ENCODE measurements at places on chromosomes 3 and 15.

GRCh38 chr15:61655881-61656280 is 404.4 kb downstream of the VPS13C start:
- no peak for DNase-seq

DNA sequence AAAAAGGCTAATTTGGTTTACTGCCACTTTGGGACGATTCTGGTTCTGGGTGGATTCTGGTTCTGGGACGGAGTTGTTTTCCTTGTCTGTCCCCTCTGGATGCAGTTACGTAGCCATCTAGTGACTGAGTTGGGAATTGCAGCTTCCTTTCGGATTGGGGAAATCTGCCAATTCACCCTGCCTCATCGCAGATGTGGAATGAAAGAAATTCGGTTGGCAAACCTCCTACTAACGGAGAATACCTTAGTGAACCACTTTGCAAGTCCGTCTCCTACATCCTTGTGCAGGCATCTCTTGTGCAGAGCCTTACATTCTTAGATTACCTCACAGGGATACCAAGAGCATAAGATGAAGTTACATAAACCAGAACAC is 31.5 kb upstream of the AP4E1 start:
- DNase-seq = peak; percentile 94

GRCh38 chr15:74817370-74817737 is 4.7 kb downstream of the LMAN1L start:
- no peak for DNase-seq

- DNase-seq = peak; percentile 71
These were observed 118.7 kb upstream of the SMAD3 start for GRCh38 chr15:66946578-66947164.

DNA sequence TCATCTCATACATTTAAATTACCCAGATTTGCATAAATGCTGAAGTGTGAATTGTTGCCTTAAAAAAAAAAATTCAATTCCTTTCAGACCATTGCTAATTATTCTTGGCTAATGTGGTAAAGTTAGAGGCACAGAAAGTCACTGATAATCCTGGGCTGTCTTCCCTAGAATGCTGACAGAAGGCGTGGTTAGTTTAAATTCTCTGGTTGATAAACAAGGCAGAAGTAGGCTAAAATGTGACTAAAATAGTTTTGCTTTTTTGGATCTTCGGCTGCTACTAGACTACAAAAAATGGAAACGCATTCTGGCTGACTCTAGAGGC is 193.7 kb downstream of the OTOL1 start:
- no peak for DNase-seq

DNA sequence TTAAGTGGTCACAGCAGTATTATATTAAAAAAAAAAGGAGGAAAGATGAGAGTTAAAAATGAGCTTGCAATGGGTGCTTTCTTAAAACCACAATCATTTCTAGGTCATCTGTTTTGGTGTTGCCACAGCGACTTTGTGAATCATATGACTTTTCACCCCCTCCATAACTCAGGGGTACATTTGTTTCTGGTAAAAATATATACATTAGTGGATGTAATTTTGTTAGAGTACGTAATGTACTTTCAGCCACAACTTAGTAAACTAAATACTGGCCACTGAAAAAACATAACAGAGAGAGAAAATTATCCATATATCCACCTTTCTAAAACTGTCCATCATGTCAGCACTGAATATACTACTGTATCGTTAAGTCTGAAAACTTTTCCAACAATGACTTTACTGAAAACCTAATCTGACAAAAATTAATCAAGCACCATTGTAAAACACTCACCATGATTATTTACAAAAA is 3.4 kb downstream of the ANKRD28 start:
- DNase-seq = peak; percentile 74

DNA sequence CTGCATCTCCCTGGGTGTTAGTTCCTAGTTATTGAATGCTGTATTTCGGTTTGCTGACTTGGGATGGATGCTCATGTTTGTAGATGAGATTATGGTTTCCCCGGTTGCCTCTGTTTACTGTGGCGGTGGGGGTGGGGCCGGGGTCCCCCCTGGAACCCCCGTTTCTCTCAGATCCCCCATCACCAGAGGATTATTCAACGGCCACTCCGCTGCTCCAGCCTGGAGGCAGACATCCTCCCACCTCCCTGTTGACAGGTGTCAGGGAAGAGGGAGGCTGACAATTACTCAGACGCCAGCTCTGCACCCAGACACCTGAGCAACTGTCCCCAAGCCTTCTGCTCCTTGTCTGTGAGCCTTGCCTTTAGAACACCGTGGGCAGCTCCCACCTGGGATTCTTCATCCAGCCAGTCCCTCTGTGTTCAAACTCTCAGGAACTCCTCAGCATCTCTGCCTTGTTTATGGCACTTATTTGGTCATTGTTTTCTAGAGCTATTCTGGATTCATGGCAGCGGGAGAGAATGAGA is 95.9 kb upstream of the PRR20G start:
- no peak for DNase-seq

DNA sequence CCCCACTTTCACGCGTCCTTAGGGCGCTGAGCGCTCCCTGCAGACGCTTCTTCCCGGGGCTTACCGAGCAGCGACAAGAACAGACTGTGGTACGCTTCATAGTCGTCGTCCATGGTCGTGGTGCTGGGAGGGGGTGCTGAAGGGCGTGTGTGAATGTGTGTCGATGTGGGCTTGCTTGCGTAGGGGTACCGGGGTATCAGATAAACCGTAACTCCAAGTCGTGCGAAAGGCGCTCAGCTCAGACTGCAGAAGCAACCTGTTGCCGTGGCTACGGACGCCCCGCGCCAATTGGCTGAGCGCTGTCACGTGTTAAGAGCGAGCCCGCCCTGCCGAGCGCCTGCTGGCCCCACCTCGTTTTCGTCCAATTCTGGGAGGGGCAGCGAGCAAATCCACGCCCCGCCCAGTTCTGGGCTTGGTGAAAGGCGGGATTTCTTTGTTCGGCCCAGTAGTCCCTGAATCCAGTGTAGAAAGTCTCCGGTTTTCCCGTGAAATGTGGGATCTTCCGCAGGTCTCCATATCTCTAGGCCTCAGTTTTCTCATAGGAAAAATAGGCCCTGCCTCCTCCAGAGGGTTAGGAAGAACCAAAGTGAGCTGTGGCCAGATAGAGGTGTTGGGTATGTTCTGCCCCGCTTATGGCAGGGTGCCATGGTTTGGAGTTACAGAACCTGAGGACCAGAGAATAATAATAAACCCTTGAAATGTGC is at the start of gene EFCAB12:
Gene EFCAB12, minus strand, starts transcription at position 261 of the 704 bp plus-strand sequence. Its CDS starts 148 bp downstream, at position 113.
- peak; percentile 90 for DNase-seq

DNA sequence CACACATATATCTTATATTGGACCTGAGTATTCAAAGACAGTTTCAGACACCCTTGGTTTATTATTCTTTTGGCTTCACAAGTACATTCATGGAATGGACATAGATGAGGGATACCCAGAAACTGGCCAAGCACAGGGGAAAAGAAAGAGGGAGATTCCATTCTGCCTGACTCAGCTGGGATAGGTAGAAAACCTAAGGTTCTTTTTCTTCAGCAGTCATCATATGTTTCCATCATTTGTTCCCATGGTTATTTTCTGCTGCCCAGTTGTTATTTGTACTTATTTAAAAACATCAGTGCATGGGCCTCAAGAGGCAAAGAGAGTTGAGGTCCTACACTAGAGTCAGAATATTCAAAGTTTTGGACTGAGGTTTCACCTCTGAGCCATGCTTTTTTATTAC is 91.8 kb downstream of the FILIP1L start:
- DNase-seq = no peak

- no peak for DNase-seq
These were observed 10.7 kb downstream of the MUC20 start for GRCh38 chr3:195731356-195731905.

- DNase-seq = peak; percentile 64
These were observed 75.1 kb upstream of the VGLL4 start for GRCh38 chr3:11718637-11719405.

- DNase-seq = no peak
These were observed 20.2 kb upstream of the OR5H6 start for GRCh38 chr3:98243843-98244242.

- DNase-seq = no peak
These were observed 10.5 kb downstream of the THOC7 start for GRCh38 chr3:63853106-63853505.

DNA sequence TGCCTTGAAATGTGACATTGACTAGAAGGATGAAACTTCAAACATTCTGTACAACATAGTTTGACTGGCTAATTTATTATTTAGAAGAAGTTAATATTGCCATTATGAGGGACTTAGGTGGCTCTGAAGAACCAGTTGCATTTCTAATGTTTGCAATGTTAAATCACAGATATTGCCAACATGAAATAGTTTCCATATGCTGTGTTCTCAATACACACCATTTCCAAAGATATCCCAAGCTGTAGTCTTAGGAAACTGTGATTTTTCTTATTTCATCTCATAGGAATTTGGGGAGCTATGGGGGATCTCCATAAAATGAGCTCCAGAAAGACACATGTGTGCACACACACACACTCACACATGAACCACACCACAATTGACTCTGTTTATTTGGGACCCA is 36.3 kb downstream of the ALG1L2 start:
- DNase-seq = no peak

DNA sequence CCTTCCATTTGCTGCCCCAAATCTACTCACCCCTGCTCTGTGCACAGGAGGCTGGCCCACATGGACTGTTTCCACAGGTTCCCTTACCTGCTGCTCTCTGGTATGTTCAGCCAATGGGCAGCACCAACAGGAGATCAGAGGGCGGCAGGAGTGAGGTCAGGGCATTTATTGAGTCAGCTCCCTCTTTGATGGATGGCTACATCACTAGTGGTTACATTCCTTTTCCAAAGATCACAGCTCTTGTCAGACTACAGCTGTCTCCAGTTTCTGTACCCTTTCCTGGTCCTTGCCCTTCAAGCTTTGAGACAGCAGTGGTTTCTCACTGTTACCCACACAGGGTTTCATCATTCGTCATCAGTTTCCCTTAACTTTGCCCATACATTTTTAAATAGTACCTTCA is 325.1 kb downstream of the SUCLG2 start:
- peak; percentile 1 for DNase-seq

- no peak for DNase-seq
These were observed 45.1 kb downstream of the PLXNA1 start for GRCh38 chr3:127027811-127028548.

DNA sequence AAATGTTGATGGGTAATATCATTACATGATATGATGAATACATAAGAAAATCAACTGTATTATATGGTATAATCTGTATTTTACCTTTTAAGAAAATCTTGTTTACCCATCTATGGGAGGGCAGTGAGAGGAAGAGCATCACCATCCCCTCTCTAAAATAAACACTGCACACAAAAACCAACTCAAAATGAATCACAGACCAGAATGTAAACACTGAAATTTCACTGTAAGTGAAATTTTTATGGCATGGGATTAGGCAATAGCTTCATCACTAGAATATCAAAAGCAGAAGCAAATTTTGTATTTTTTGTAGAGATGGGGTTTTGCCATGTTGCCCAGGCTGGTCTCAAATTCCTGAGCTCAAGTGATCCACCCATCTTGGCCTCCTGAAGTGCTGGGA is 26.2 kb downstream of the IFT80 start:
- DNase-seq = peak; percentile 63

DNA sequence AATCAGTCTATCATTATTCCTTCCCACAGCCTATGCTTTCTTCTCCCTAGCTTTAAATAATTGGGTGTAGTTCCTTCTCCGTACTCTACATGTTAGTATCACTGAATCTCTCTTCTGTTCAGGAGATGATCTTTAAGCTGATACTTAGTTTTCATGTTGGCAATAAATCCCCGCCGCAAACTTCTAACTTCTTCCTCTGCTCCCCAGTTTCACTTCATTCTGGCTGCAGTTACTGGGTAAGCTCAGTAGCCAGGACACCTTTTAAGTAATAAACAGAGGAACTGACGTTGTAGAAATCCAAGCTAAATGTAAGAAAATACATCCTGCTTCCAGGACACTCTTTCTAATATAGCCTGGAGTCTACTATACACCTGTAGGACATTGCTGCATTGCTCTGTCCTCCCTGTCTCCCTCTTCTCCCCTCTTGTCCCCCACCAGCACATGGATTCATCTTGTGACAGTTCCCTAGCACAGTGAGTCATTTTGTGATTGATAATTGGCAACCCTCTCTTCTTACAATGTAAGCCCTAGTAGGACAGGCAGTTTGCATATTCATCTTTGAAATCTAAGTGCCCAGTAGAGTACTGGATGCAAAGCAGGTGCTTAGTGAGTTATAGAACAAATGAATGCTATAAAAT is 598.2 kb downstream of the UNC13C start:
- DNase-seq = no peak

DNA sequence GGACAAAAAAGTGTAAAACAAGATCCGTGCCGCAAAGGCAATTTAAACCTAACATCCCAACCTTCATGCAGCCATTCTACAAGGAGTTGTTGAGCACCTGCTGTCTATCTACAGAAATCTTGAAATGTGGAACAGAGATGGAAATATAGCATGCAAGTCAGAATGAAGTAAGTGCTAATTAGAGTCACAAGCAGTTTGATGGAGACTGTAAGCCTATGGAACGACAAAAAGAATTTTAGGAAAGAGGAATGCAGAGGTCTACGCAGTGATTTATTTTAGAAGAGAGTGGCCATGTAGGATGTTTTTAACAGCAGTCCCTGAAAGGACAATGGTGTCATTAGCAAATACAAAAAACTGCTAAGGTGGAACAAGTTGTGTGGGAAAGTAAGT is 851 bp upstream of the DCBLD2 start:
- no peak for DNase-seq

GRCh38 chr15:34314491-34315490 is 22.8 kb downstream of the SLC12A6 start:
- DNase-seq = no peak

DNA sequence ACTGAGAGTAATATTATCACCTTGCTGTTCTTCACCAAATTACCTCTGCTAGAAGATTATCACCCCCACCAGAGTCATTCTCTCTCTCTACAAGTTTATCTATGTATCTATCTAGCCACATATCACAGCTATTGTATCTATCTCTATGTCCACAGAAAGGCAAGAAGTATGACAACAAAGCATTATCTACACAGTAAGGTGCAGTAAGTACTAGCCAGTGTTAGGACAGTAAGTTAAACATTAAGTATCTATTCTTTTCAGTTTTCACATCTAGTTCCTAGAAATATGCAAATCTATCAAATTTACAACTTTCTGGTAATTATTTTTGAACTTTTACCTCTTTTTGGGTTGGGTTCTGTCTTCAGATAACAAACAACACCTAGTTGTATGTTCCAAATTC is 26.5 kb upstream of the XXYLT1 start:
- no peak for DNase-seq

DNA sequence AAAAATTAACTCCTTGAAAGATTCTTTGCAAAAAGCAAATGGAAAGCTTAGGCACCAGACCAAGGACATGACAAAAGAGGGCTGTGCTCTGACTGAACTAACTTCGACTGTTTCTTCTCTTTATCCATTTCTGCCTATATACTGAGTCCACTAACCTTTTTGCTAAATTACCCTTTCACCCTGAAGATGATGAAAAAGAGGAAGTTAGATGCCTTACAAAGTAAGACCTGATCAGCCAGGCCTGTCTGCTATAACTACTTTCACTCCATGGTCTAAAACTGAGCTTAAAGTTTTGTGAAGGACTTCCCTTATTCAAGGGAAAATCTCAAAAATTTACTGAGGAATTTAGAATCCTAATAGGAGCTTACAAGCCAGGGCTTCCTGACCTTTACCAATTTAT is 6.2 kb upstream of the IGSF10 start:
- DNase-seq = no peak

Measured in EL (cell line).